SK-MEL-5 (cell line): ENCODE measurements at places on chromosomes 4 and X.

DNA sequence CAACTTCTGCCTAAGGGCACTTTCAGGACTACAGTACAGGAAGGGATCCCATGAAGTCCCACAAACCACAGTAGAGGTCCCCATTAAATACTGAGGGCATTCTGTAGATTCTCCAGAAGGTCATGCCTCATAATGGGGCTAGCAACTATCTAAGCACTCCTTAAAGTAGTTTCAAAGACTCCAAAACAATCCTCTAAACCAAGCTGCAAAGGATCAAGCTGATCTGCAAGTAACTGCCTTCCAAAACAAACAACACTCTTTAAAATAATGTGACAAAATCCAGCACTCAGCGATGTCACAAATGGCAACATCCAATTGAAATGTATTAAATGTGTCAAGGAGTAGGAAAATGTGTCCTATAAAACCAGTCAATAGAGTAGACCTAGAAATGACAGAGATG is 118.7 kb downstream of the FRYL start:
- DNase-seq, result no peak

GRCh38 chrX:10259716-10260115 is 102.9 kb downstream of the CLCN4 start:
- DNase-seq, result no peak

GRCh38 chr4:26105815-26106699 is 192.0 kb downstream of the SMIM20 start:
- peak; percentile 34 for DNase-seq

GRCh38 chr4:77132652-77133312 is 24.2 kb upstream of the CCNG2 start:
- no peak for DNase-seq

DNA sequence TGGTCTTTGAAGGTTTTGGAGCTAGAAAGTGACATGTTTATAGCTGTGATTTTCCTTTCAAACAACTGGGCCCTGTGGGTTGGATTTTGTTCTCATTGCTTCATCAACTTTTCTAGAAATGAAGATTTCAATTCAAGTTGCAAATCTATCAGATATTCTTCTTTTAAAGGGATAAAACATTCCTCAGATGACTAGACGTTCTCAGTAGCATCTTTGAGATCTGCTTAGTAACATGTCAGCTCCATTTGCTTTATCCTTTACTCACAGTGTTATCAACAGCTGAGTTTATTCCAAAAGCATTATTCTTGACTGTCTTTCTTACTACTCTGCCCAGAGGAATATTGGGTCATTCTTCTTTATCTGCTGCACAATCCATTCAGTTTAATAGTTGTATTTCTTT is 108.2 kb upstream of the GIMD1 start:
- DNase-seq, result no peak

- no peak for DNase-seq
Observed at GRCh38 chrX:113726009-113726408, 857.9 kb upstream of the HTR2C start.

GRCh38 chr4:106495476-106495875 is 126.9 kb upstream of the GIMD1 start:
- no peak for DNase-seq

- peak; percentile 86 for DNase-seq
Observed at GRCh38 chr4:145840162-145840768, 98.4 kb downstream of the ZNF827 start.

DNA sequence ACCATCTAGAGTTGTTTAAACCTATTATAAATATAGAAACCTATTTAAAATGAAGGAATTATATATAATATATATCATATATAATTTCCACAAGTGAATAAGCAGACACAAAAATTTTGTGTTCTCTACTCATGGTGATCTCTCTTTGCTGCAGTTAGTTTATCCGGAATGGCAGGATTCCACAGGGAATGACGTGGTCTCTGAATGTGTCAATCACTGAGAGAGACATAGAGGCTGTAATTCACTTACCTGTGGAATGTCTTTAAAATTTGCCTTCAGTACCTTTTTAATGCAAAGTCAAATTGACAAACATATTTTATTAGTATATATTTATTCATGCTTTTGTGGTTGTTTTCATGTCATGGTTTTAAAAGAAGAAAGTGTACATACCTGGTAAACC is 669.3 kb downstream of the NLGN4X start:
- DNase-seq, result no peak

- no peak for DNase-seq
Observed at GRCh38 chrX:77786365-77786680, 307 bp upstream of the ATRX start.

- DNase-seq, result no peak
Observed at GRCh38 chr4:56677711-56678110, 3.4 kb downstream of the HOPX start.

DNA sequence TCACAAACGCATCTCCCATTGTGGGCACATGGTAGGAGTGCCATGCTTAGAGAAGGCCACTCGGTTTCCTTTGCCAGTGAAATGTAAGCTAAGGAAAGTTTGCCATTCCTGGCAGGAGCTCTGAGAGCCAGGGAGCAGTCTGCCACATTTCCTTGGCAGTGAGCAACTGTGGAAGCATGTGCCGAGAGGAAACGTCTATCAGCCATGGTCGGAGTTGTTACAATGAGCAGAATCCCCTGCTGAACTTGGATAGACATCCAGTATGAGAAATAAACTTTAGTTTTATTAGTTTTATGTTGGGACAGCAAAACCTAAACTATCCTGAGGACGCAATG is 51.1 kb downstream of the ENOPH1 start:
- DNase-seq, result no peak

DNA sequence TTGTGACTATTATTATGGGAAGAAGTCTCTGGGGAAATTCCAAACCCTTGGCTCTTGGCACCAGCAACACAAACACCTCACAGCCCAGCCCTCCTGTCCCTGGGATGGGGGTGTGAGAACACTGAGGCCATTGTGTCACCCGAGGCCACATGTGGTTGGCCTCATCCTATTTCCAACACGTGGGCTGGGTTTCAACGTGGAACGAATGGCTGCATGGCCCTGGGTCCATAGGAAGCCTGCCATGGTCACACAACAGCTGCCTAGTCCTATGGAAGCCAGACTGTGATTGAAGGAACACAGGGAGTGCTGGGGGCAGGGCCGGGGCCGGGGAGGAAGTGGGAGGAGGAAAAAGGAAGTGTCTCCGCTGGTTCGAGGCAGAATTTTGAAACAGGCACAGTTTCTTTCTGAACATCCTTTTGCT is 10.0 kb downstream of the CLCN4 start:
- peak; percentile 57 for DNase-seq

DNA sequence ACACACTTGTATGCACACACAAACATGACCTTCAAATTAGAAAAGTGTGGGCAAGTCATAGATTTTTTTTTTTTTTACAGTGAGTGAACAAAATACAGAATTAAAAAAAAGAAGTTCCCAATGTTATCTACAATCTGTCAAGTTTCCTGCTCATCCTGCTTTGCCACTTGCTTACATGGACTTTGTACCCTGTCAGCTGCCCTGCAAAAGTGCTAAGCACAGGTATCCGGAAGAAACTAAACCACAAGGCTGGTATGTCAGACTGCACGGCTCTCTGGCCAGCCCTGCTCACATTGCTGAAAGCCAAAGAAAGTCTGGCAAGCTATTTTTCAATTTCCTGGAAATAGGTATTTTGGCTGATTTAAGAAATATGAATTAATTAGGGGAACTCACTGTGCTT is 38.9 kb upstream of the BCLAF3 start:
- no peak for DNase-seq

- DNase-seq, result no peak
Observed at GRCh38 chrX:133414406-133415275, 648 bp downstream of the GPC4 start.
